ENCODE measurements at places on chromosomes 11 and 22.

DNA sequence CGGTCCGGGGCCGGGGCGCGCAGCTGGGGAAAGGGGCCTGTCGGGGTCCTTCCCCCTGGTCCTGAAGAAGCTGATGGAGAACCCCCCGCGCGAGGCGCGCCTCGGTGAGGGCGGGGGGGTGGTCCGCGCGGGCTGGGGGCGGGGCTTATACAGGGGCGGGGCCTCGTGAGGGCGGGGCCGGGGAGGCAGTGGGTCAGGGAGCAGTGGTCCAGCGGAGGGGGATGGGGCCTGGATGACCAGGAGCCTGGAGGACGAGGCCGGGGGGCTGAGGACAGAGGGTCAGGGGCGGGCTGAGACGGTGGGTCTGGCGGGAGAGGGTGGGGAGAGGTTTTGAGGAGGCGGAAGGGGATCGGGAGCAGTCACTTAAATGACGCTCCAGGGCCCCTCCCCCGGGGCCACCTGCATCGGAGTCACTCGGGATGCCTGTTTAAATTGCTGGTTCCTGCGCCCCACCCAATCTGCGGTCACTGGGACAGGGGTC, 396 bp downstream of the TEF start:
- peak; percentile 78 for DNase-seq

DNA sequence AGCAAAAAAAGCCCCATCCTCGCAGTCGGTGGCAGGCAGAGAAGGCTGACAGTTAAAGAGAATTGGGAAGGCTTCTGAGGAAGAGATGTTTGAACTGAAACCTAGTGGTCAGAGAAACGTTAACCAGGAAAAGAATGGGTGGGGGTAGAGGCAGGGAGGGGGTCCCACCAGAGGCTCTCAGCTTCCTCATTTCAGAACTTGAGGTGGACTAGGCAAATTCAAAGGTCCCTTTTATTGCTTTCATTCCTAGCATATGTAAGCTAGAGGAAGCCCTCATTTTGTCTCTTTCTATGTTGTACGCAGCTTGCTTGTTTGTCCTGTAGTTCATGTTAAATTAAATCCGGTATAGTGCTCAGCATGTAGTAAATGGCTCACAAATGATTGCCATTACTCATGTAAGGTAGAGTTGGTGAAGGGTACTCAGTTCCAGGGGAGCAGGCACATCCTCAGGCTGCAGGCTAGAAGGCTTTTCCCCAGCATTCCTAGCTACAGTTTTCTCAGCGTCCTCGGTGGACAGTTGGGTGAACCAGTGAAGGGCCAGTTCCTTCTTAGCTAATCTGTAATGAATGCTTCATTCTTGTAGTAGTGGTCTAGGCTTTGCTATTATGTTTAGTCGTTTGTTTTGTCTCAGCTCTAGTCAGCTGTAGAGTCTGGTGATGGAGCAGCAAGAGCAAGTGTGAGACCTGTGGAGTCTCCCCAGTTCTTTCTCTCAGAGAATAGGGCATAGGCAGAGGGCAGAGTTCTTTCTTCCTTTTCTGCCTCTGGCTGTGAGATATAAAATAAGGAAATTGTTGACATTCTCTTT, 58.6 kb downstream of the UVRAG start:
- no peak for DNase-seq

GRCh38 chr11:18408558-18409291, 3.4 kb upstream of the LDHC start:
- DNase-seq: no peak

GRCh38 chr11:56876621-56877275, 112.0 kb upstream of the OR5AK2 start:
- no peak for DNase-seq

DNA sequence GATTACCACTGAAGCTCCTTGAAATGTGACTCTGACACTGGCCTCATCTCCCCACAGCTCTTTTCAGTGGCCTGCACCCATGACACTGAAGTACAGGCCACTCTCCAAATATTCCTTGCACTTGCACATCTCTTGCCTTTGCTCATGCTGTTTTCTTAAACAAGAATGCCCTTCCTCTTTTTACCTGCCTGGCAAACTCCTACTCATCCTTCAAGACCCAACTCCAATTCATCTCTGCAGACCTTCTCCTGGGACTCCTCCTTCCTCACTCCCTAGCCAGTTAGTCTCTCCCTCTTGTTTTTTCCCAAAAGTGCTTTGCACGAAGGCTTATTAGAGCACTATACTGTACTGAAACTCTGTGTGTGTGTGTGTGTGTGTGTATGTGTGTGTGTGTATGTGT, 2.6 kb downstream of the KCNE3 start:
- no peak for DNase-seq

DNA sequence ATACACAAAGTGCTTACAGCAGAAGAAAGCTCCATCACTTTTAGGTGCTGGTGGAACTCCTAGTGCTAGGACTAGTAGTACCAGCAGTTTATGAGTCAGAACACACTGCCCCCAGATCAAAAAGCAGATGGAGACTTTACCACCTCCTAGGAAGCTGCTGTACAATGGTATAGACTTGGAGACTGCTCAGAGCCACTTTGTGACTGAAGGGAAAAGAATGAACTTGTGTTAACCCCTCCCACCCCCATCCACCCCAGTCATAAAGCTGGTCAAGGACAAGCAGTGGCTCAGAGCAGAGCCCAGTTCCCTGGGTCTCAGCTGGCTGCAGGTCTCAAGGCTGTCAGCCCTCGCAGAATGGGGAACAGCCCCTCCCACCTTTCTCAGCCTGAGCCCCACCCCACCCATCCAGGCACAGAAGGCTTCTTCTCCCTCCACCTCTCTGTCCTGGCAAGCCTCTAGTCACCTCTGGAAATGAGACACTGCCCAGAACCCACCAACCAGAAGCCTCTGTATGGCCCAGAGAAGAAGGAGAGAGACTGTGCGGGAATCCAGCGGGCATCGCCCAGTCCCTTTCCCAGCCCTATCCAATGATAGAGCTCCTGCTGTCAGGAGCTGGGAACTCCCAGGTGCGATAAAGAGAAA, 23.8 kb downstream of the PACSIN2 start:
- no peak for DNase-seq

GRCh38 chr11:85945788-85946187, 90.6 kb downstream of the CCDC83 start:
- DNase-seq: no peak

- no peak for DNase-seq
Observed at GRCh38 chr11:17353821-17354600, 2.4 kb downstream of the NCR3LG1 start.

GRCh38 chr22:48748860-48749554, 1078.7 kb downstream of the BRD1 start:
- no peak for DNase-seq

DNA sequence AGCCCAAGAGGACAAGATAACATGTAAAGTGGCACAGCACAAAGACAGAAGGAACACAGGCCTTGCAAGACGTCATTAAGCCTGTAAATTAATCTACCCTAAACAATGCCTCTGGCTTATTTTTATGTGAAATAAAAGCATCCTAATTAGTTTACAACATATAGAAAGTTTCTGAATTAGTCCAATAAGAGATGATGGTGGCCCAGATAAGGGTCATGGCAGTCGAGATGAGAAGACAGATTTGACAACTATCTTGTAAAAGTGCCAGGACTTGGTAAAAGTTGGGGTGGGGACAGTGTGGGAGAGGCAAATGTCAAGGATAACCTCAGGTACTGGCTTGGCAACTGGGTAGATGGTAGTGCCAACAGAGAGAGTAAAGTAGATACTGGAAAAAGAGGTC, 13.6 kb downstream of the XRRA1 start:
- no peak for DNase-seq

GRCh38 chr11:103450241-103450640, 341.0 kb downstream of the DYNC2H1 start:
- no peak for DNase-seq

- DNase-seq: no peak
Observed at GRCh38 chr11:116955548-116955947, 118.1 kb upstream of the APOA1 start.

DNA sequence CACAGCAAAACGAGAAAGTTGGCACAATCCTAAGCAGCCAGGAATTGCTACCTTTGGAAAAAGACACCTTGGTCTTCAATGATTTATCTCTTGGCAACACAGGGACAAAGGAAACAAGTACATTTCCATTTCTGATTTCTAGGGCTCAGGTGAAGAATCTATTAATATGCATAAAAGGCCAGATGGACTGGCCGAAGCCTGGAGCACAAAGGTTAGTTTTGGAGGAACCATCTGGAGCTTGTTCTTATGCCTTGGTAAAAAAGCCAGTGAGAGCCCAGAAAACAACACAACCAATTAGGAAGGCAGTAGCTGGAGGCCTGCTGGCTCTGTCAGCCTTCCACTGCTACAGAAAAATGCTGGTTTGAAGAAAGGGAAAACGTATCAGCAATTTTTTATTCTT, 713.5 kb upstream of the API5 start:
- no peak for DNase-seq

- DNase-seq: no peak
Observed at GRCh38 chr22:39745789-39746188, 147.8 kb downstream of the ENTHD1 start.

DNA sequence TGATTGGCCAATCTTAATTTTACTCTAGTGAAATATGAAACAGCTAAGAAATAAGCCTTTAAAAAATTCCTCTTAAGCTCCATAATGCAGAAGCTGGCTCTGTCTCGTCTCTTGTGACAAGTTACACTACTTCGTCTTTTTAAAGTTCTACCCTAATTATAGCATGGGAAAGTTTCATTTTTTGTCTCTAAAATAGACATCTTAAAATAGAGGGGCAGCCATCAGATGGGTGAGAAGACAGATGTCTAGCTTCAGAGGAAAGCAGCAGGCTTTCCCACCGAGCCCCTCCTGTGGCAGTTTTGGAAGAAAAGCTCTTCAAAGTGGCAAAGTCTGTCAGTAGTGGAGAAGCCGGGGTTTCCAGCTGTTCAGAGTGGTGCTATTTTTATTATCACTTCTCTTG, 39.5 kb downstream of the XRRA1 start:
- no peak for DNase-seq

- peak; percentile 71 for DNase-seq
Observed at GRCh38 chr11:723120-723883, 17.3 kb downstream of the EPS8L2 start.

GRCh38 chr11:17514476-17514875, 29.7 kb downstream of the USH1C start:
- no peak for DNase-seq

GRCh38 chr22:20940186-20940651, 23.0 kb downstream of the CRKL start:
- no peak for DNase-seq

DNA sequence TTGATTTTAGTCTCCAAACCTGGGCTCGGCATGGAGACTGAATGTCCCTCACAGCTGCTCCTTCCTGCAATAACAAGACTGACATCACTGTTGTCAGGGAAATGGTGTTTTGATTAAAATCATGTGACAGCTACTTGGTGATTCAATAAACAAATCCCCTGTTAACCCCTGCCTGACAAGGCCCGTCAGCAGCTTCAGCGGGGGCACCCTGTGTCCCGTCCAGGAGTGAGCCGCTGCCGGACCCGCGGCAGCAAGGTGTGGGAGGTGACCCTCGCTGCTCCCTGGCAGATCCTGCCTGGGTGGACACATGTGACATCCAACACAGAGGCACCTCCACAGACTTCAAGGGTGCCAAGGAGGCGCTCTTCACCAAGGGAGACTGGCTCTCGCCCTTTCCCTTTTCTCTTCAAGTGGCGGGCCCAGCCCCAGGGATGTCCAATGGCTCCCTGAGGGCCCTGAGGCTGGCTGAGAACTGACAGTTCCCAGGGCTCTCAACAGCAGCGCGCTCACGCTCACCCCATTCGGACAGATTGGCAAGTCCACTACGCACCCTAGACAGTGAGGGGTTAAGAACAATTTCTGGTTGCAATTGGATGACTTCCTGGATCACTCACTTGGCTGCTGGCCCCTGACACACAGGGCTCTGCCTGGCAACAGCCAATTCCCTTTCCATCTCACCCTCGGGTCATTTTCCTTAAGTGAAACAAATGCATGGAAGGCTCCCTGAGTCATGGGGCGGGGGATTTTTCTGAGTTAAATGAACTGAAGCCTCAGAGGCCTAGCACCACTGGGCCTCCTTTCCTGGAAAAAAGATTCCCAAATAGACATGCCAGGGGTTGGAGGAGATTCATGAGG, 30.7 kb downstream of the PPP2R1B start:
- peak; percentile 16 for DNase-seq

GRCh38 chr22:41407433-41407832, 25.7 kb downstream of the TEF start:
- no peak for DNase-seq

- DNase-seq: no peak
Observed at GRCh38 chr11:94545264-94546161, 1.8 kb downstream of the FUT4 start.

DNA sequence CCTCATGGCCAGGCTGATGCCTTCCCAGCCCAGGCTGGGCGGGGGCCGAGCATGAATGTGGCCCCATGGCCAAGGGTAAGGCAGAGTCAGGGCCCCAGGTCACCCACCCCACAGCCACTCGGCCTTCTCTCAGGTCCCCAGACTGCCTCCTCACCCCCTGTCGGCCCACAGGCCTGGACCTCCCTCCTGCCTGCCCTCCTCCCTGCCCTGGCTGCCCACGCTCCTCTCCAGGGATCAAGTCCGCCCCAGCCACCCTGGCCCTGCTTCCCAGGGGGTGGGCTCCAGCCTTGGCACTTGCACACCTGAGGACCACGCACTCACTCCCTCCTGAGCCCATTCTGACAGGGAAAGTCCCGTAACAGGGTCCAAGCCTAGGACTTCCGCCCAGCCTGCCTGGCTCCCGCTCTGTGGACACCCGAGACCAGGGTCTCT, 37.8 kb upstream of the TH start:
- DNase-seq: no peak

DNA sequence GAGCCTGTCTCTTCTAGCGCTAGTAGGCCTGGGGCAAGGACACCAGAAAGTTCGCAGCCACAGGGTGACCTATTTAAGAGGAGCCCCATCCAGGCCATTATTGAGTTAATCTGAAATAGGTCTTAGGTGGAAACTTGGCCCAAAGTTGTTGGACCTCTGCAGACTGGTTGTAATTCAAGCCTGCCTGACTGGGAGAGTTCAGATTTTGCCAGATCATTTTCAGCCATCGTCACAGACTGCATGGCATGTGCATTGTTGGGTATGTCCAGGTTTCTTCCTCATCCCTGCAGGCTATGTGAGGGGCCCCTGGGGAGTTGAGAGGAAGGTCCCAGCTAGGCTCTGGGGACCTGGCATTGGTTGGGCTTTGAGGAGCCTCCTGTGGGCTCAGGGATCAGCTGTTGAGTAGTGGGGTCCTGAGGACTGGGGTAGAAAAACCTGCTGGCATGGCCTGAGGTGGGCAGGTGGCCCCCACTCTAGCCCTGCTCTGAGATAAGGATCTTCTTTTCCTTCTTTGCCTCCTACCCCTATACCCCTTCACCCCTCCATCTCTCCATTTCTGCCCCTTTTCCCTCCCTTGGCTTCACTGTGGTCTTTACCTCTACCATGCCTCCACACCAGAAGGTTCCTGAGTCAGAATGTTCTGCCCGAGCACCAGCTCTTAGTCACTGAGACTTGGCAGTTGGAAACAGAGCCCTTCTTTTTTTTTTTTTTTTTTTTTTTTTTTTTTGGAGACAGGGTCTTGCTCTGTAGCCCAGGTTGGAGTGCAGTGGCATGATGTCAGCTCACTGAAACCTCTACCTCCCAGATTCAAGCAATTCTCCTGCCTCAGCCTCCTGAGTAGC, 112.7 kb downstream of the MORC2 start:
- no peak for DNase-seq

- DNase-seq: peak; percentile 24
Observed at GRCh38 chr22:18968011-18968749, 32.1 kb upstream of the PRODH start.

- no peak for DNase-seq
Observed at GRCh38 chr11:132718711-132719671, 813.3 kb downstream of the OPCML start.

Data from erythroblast (primary cell).